HFF-Myc (cell line): ENCODE measurements at places on chromosomes 5 and 9.
A peak's percentile ranks its signal among the peaks of the same experiment; 100 is the strongest.

DNA sequence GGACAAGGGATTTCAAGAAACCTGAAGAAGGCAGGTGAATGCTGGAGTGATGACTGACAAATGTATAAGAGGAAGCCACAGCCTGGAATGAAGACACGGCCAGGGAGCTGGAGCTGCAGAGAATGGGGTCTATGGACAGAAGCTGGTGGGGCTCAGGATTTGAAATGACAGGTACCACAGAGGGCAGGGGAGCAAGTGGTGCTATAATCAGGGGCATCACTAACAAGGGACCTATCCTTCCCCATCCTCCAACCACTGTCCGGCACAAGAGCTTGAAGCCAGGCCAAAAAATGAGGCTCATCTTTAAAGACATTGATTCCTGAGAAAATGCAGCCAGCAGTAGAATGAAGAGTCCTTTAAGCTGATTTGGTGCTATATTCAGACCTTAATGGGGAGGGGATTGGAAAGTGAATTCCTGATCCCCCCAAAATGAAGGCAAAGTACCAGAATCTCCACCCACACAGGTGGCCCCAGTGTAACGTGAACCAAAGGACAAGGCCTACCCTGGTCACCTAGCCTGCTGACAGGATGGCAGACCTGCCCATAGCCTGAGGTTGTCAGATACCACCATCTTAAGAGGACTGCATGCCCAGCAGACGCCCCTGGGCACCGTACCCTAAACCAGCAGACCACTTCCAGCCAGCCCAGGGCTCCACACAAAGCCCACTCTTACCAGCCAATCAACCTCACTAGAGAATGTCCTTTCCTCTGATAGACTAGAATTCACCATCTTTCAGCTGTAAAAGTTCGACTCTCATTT lies 109.2 kb downstream of the SAXO1 start:
- no peak for DNase-seq

GRCh38 chr9:98255061-98255577 lies 330 bp downstream of the TBC1D2 start:
- no peak for DNase-seq

DNA sequence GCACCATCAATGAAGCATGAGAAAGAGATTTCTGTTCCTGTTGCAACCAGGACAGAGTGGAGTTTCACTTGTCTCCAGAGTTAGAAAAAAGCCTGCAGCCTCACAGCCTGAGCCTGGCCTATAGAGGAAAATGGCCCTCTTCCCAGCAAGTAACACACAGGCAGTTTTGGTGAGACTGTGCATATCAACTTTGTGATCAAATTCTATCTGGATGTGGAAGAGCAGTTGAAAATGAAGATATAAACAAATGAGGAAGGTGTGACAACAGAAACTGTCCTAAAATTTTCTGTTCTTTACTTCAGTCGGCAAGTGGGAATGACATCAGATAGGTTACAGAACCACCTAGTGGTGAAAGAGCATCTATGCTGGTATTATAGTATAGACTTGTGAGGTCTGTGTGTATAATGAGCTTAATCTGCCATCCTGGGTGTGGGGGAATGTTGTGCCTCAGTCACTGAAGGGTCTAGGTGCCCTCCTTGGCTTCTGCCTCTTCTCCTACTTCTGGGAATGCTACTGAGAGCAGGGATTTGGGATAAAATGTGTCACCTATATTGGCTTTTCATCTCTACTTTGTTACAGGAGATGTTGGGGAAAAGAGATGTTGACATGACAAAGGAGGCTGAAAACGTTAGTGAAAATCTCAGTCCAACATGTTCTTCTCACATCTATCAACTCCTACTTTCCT lies 28.2 kb downstream of the YIPF5 start:
- DNase-seq, result peak; percentile 24

DNA sequence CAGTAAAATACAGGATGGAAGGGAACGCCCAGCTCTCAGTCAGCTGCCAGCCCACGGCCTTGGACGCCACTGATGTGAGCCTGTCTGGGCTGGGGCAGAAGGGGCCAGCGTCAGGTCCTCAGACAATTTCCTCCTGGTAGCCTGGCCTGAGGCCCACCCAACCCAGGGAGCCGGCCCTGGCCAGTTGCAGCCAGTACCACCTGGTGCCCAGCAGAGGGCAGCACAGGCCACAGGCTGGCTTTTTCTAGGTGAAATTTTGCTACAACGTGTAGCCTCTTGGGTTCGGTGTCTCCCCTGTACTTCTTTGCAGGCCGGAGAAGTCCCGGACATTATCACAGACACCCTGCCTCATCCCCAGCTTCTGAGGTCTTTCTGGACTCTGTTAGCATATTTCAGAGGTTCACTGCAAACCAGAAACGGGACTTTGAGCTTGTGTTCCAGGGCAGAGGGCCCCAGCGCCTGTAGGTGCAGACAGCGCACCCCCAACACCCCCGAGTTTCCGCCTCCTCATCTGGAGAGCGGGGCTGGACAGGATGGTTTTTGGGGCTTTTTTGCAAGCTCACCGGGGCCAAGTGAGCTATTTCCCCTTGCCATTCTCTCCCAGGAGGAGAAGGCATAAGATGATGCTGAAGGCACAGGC lies 45.9 kb upstream of the KCNMB1 start:
- DNase-seq, result no peak

- DNase-seq, result no peak
Measured at GRCh38 chr5:72630081-72630480, 122.9 kb upstream of the ZNF366 start.

DNA sequence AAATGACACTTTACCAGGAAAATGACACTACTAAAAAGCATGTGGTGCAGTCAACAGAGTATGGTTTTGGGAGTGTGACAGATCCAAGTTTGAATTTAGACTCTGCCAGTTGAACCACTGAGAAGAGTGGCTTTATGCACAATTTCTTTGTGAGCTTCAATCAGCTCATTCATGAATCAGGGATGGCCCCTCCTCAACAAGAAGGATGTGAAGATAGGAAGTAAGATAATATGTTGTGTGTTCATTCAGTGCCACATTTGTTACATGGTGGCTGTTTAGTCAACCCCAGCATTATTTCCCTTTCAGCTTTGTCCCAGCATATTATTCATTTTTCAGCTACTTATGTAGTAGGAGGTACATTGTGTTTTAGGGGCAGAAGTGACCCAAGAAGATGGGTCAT lies 140.1 kb downstream of the TLE4 start:
- no peak for DNase-seq
